CD4-positive, alpha-beta T cell treated with Interleukin-6 at 100 ng/mL for 8 hours (primary cell): ENCODE measurements at places on chromosomes 5 and 9.
A peak's percentile ranks its signal among the peaks of the same experiment; 100 is the strongest.

DNA sequence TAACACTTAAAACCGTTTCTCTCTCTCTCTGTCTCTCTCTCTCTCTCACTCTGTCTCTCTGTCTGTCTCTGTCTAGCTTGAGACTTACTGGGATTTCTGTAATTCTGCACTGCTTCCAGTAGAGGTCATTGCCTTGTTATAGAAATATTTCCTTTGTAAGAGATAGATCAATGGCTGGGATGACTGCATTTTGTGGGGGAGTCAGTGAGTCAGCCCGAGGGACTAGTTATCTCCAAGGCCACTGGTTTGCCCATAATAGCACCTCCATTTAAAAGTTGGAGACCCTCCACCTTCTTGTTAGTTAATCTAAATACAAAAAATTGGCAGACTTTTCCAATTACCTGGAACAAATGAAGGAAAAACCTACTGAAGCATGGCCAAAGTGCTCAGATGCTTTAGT is 547.2 kb downstream of the LRRC70 start:
- DNase-seq = no peak

- no peak for DNase-seq
These were observed 18.1 kb downstream of the VAV2 start for GRCh38 chr9:133973791-133974630.

DNA sequence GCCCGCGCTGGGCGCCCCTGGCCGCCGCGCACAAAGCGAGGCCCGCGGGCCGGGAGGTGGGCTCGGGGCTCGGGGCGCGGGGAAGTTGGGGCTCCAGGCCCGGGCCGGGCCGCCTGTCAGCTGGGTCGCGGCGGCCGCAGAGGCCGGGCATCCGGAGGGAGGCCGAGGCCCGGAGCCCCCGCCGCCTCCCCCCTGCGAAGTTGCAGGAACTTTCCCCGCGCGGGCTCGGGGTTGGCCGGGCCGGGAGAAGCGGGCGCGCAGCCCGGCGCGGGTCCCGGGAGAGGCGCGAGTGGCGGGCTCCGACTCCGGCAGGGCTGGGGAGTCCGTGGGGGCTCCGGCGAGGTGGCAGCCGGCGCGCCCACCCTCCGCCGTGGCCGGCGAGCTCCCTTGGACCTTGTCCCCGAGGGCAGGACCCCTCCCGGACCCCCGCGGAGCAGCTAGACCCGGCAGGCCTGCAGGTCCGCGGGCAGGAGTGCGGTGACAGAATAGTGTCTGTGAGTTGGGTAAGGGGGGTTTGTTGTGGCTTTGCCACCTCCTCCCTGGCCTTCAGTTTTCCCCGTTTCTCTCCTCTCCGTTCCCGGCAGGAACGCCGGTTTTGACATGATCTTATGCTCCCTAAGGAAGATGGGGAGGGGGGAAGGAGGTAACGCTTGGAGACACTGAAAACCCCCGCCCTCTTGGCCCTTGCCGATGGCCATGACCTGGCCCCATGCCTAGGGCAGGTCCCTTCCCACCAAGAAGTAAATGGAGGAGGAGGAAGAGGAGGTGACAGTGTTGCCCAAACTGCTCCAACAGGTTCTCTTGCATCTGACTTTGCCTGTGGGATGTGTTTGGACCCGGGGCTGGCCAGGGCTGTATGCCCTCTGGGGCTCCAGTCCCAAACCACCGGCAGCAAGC is 942 bp downstream of the PHF2 start:
- no peak for DNase-seq

DNA sequence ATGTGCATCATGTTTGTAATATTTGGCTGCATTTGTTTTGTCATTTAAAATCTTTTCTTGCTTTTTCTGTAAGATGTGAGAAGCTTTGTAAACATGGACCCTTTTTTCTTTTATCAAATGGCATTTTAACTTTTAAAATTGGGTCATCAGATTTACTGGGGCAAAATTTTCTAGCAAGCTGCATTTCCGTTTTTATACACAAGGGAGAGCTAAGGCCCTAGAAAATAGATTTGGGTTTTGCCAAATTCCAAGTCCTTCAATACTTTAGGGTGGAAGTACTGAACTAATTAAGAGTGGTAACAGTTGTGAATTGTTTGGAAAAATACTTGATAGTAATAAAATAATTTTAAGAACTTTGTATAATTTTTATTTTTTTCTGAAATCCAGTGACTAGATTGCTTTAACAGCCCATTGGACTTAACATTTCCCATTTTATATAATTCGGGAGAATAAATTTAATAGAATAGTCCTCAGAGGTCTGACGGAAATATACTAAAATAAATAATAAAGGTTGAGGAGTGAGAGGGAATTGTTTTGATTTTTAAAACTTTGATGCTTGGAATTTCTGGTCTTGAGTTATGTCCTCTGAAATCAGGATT is 117.4 kb downstream of the SMARCA2 start:
- no peak for DNase-seq

DNA sequence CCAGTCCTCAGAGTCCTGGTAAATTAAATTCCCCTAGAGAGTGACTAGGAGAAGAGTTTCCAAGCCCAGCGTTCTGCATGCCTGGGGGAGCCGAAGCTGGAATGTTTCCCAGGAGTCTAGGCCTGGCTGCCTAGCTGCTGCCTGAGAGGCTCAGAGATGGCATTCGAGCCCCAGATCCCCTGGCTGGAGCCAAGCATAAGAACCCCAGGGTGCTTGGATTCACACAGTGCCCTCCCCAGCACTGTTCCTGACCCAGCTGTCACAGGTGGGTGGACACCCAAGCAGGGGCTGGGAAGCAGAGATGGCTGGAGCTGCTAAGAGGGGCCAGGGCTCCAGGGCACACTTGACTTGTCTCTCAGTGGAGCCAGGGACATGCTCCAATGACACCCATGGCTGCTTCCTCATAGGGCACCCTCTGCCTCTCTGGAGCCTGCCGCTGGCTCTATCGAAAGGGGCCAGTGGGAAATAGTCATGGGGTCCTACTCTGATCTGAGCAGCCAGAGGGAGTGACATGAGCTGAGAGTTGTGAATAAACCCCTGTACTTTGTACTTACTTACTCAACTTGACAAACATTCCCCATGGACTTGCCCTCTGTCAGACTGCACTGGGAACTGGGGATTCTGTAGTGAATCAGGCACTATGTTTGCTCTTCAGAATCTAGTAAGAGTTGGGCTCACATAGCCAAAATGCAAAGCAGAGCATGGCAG is 62.6 kb upstream of the XPA start:
- no peak for DNase-seq

GRCh38 chr5:111377306-111377705 is 135.0 kb downstream of the STARD4 start:
- no peak for DNase-seq

DNA sequence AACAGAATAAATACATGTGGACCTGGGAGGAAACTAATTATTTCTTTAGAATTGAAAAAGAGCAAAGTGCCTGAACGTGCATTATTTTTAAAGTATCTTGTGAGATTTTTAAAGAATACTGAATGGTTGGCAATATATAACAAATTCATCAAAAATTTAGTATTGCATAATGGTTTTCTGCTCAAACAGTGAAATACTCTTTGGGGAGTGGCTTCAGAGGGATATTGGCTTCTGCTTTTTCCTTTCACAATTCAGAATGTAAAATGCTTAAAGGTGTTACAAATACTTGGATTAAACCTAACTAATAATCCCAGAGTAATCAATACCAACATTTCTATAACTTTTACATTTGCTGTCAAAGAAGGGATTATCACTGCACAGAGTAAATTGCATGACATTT is 379.3 kb upstream of the CHD1 start:
- no peak for DNase-seq

DNA sequence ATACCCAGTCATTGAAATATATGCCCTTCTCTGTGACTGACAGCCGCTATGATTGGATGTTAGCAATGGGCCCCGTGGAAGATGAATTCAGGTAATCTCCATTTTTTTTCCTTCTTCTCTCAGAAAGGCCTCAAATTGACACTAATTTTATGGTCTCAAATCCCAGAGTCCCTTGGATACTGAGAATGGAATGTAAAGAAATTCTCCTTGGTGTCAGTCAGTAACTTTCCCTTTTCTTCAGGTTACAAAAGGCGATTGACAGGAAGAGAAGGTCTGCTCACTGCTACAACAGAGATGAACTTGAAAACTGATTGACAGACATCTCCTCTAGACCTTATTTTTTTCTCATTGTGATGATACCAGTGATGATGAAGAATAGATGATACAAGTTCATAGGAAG is 748.3 kb downstream of the MAT2B start:
- DNase-seq = no peak

DNA sequence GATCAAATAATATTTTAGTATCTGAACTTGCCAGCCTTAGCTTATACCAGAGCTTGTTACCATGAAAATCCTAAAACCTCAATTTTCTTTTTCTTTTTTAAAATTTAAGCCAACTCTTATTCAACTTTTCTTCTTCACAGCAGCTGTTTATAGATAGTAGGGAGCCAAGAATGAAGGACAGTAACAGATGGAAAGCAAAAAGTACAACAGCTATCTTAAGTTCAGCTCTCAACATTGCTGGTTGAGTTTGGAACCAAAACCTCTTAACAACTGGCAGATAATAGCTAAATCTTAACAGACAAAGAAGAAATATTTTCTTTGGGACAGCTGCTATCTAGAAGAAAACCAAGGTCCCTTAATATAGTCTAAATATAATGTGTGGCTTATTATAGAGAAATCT is 74.7 kb downstream of the PJA2 start:
- no peak for DNase-seq

DNA sequence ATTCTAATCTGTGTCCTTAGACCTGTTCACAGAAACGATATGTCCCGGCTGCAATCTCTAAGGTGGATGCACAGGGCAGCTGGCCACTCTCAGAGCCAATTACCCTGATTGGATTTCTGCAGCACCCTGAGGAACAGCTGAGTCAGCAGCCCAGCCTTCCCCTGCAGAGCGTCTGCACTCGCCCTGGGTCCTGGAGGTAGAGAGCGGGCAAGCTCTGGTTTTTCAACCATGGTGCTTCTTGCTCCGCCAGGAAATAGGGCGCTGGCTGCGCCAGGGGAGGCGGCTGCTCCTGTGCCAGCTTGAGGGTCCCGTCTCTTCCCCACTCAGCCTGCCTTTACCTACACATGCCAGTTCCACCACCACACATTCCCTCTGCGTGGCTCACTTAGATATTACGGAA is 19.2 kb downstream of the NDUFS6 start:
- no peak for DNase-seq

DNA sequence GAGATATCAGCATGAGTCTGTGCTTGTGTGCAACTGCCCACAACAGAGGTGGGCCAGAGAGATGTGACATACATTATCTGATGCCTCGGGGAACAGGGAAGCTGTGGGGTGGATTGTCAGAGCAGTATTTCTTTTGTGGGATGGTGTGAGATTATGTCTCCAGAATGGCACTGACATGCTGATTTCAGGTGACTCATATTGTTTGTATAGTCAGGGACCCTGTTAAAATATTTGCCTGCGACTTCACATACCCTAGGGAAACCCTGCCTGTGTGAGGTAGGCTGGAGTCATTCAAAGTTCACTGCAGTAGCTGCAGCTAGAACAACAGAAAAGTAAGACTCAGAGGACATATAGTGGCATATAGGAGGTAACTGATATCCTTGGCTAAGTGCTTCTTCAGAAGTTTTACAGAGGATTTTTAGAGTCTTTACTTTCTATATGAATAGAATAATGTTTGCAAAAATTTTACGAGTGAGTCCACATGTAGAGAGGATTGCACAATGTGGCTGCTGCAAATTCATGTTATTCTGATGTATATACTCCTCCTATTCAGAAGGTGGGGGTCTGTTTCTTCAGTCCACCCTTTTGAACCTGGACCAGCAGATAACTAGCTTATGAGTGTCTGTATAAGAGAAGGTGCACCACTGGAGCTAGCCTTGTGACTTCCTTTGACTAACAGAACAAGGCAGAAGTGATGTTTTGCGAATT is 89.3 kb downstream of the MACIR start:
- no peak for DNase-seq

DNA sequence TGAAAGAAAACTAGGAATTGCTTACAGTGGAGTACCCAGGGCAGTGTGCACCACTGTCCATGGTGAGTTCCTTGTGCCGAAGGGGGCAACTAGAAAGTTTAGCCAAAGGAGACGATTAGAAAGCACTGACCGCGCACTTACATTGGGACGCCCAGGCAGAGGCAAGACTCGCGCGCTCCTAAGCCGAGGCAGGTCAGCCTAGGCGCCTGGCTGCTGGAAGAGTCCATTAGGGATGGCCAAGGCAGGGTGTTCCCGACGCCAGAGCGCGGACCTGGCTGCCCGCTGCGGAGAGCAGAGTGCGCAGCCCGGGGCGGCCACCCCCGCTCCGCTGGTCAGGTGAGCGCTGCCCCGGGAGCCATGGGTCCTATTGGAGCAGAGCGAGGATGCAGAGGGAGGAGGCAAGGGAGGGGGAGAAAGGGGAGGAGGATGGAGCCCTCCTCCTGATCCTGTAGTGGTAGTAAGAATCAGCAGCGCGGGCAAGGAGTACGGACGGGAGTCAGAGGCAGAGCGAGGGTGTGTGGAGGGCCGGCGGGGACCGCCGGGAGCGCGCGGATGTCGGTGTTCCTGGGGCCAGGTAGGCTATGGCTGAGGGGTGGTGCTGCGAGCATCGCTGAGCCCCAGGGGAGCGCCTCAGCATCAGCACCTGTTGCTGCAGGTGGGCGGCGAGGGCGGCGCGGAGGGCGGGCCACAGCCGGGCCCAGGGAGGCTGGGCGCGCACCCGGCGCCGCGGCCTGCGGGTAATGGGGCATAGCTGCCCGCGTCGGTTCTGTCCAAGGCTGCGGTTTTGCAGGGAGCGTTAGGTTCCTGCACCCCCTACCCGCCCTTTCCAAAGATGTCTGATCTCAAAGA is at the start of gene ADGRV1:
Gene ADGRV1 (plus strand): TSS at position 454 of the 849 bp plus-strand sequence. CDS start 99 bp downstream, at position 553.
- DNase-seq = no peak

DNA sequence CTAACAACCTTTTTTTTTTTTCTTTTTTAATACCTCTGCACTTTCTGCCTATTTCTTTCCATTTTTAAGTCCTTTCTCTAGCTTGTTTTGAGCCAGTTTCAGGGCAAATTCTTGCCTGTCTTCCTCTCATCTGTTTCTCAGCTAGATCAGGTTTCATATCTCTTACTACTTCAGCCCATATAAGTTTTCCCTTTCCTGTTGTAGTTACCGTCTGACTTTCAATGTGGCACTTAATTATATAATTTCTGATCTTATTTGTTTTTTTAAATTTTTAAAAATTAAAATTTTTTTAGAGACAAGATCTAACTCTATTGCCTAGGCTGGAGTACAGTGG is 104.7 kb upstream of the ELL2 start:
- DNase-seq = no peak

DNA sequence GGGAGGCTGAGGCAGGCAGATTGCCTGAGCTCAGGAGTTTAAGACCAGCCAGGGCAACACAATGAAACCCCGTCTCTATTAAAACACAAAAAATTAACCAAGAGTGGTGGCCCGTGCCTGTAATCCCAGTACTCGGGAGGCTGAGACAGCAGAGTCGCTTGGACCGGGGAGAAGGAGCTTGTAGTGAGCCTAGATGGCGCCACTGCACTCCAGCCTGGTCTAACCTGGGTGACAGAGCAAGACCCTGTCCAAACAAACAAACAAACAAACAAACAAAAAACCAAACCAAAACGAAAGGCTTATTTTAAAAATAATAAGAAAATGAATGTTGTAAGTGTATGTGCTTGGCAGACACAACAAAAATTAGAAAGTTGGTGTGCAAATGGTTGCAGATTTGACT is 536.3 kb upstream of the PTPRD start:
- no peak for DNase-seq

GRCh38 chr5:177446200-177447065 is at the start of gene PRR7:
Gene PRR7, plus strand, starts transcription at chr5:177446814. Its CDS starts 8,254 bp downstream, at chr5:177455068.
- peak; percentile 71 for DNase-seq
